ENCODE measurements at places on chromosomes 1 and 21.

GRCh38 chr1:151537112-151537511 lies 3.0 kb upstream of the TUFT1 start:
- DNase-seq: no peak

DNA sequence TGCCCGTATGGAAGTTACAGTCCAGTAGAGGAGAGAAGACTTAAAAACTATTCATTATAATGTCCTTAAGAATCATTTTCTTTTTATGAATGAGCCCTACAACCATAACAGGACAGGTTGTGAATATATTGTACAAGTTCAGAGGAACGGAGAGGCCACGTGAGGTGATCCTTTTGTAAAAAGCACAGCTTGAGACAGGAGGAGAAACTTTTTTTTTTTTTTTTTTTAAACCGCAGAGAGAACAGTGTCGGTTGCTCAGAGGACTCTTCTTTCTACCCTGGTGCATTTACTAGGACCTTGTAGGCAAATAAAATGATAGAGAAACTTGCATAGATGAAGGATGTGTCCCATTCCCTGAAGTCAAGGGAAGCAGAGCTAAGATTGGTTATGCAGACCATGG lies 32.1 kb downstream of the DYRK1A start:
- no peak for DNase-seq

DNA sequence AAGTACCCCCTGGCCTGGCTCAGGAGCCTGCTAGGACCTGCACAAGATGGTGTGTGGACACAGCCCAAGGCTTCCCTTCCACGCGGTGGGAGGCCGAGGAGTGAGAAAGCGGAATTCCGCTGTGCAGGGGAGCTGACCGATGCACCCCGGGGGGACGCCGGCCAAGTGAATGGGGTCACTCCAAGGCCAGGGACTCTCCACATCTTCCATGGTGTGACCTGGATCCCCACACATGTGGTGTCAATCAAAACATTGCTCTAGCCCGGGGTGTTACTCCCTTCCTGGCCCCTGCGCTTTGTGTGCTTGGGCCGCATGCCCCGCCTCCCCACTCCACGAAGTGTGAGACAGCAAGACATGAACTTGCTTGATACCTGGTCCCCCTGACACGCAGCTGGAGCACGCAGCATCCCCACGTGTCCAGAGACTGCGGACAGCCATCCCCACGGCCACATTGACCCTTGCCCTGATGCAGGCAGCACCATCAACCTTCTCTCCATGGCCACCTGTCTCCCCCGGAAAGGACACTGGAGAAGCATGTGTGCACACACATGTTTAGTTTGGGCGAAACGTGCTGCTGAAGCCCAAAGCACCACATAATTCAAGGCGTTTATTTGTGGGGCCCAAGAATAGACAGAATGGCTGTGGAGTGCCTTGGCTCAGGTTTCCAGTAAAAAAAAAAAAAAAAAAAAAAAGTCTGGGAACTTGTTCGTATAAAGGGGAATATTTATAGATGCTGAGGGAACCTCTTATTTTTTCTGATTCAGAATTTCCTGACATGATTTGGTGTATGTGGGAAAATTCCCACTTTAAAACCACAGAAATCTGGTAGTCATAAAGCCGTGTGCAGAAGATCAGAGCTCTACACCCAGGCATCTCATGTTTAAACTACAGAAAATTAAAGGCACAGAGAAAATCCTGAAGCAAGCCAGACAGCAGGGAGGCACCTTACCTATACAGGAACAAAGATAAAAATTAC lies 171.7 kb downstream of the HUNK start:
- DNase-seq: no peak

DNA sequence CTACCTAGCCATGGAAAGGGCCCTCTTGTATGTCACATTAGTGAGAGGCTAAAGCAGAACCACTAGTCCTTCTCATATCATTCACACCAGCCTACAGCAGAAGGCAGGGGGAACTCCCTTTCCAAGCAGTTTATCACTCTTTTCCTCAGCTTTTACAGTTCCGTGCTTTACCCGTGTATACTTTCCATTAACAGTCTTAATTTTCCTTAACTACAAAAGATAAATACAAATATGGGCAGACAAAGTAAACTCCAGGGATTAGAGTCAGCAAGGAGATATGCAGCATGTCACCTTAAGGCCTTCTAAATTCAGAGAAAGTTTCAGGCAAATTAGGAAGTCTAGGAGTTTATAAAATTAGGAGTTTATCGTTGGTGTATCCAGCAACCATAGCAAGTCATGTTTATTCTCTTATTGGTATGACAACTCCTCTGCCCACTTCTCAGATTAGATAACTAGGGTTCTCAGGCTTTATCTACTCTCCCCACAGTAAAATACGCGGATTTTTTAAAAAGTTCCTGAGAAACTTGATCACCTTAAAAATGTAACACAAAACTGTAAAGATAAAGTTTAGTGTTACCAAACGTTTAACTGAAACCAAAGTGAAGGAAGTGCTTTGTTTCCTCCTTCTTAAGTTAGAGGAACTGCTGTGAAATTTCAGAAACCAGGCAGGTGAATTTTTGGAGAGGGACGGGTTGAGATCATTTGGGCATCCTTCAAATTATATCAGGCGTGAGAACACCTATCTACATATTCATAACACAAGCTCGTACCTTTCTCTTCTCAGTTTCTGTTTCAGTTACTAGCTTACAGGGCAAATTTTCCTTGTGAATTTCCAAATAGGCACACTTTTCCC lies 42.7 kb upstream of the SLC19A2 start:
- DNase-seq: no peak

- DNase-seq: no peak
Measured at GRCh38 chr1:85450832-85451231, 14.1 kb downstream of the DDAH1 start.

DNA sequence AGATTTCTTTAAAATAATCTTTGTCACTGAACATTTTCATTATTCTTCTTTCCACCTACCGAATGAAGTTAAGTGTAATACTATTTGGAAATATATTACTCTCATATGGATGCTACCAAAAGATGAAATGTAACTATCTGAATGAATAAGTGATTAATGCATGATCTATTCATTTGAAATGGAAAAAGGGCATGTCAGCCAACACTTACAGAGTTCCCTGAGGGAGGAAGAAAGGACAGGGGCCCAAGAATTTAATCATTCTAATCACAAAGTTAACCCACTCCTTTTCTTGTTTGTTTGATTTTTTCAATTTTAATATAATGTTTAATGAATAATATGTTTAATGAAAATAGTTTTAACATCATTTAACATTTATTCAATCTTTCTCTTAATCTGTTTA lies 129.4 kb downstream of the ZC3H11B start:
- no peak for DNase-seq

- DNase-seq: no peak
Measured at GRCh38 chr21:37074197-37074510, 1.1 kb downstream of the TTC3 start.

DNA sequence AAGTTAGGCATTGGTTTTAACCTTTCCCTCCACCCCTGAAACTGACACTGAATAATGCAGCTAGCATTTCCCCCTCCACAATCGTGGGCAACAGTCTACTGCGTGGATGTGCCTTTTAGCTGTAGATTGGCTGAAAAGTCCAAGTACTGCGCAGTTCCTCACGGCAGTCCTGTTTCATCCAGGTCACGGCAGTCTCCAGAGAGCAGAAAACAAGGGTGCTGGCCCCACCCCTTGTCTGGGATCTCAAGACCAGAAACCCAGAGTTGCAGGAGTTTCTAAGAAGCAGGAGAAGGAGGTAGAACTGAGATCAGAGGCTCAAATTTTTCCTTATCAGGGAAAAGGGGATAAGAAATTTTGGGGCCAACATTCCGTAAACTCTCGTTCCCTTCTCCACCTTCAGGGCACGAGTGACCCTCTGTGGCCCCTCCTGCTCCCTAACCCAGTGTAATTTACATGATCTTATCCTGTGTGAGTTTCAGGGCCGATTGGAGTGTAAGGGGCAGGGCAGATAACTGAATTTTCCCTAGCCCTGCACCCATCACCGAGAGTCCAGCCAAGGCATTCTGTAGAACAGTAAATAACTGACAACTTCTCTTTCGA lies 25.9 kb upstream of the PLA2G2C start:
- no peak for DNase-seq

DNA sequence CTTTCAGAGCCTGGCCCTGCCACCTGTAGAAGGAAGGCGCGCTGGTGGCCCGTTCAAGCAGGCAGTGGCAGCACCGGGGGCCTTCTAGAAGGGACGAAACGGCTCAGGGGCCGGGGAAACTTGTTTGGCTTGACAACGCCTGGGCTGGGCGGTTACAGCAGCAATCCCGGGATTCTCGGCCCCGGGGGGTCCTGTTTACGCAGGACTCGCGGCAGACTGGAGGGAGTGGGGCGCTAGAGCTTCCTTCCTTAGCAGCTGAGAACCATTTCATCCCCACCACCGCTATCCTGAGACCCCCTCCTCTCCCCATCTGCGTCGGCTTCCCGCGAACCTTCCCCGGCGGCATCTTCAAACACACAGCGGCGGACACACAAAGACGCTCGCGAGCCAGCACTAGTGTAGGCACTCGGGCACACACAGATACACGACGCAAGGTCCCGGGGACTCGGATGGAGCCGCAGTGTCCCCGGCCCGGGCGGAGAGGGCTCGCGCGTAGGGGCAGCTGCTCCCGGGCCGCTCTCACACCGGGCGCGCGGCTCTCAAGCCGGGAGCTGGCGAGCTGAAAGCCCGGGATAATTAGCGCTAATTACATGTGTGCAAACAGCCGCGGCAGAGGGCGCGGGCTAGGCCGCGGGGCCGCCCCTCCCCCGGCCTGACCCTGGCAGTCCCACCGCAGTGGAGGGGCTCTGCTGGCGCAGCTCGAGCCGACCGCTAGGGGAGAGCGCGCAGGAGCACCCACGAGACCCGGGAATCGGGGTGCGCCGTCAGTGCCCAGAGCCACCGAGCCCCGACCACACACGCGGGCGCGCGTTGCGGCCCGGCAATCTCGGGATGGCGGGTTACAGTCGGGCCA lies 271.4 kb downstream of the FOXD2 start:
- no peak for DNase-seq

DNA sequence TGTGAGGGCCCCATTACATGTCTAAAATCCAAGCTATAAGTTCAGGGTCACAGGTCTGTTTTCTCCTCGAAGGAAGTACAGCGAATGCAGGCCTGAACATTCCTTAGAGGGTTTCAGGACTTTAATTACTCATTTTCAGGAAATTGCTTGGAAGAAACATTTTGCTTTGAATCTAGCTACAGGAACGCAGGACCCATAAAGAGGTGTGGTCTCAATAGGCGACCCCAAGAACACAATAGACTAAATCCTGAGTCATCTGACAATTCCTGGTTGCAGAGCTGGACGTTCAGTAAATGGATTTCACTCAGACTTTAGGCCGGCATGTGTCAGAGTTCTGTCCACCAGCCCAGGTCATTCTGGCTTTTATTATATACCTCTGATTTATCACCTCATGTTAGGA lies 1.0 kb upstream of the ERG start:
- DNase-seq: no peak

DNA sequence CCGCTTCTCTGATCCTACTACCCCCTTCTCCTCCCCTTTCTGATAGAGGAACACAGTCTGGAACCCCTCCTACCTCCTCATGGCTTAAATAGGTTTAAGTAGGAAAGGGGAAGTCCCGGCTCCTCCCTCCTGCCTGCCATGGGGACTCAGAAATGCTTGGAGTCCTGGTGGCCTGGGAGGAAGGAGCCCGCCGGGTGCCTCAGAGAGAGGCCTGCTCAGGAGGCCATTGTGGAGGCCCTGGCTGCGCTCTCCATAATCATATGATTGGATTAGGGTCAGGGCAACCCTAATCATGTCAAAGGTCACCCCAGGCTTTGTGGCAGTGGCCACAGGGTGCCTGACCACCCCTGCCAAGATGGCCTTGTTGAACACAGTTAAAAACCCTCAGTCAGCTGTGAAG lies 29.0 kb downstream of the WNT3A start:
- no peak for DNase-seq

Measured in activated CD8-positive, alpha-beta memory T cell treated with anti-CD3 and anti-CD28 coated beads for 1 hour (primary cell).